ENCODE measurements at places on chromosomes 1 and 21.

DNA sequence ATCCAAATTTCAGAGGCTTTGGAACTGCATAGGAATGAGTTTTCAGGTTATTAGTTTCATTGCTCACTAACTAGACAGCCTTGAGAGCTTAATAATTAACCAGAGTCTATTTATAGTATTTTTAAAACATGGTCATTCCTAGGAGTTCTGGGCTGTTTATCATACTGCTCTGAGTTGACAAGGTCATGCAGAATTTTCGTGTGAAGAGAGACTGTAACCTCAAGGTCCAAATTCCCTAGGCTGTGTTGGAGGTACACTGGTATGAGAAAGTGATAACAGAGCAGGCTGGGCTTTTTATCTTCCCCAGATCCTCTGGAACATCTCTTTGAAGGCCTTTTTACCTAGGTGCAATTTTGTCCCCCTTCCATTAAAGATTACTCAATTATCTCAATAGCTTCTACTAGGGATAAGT is 736.3 kb downstream of the LTN1 start:
- DNase-seq = no peak

- DNase-seq = no peak
Observed at GRCh38 chr1:38803647-38804046, 55.9 kb downstream of the RRAGC start.

DNA sequence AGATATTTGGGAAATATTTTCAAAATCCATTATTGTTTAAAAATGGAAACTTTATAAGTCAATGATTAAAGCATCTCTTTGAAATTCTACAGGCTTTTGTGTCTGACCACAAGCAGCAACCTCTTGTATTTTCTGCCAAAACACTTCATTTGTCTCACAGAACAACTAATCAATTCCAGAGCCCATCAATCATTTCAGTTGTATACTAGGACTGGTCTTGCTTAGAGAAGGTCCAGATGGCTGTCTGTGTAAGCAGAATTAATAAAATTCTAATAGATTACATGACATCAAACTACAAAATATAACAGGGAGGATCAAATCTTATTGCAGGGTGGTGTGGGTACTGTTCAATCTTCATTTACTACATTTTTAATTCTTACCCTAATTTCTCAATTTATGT is 76.4 kb downstream of the ACBD6 start:
- no peak for DNase-seq

DNA sequence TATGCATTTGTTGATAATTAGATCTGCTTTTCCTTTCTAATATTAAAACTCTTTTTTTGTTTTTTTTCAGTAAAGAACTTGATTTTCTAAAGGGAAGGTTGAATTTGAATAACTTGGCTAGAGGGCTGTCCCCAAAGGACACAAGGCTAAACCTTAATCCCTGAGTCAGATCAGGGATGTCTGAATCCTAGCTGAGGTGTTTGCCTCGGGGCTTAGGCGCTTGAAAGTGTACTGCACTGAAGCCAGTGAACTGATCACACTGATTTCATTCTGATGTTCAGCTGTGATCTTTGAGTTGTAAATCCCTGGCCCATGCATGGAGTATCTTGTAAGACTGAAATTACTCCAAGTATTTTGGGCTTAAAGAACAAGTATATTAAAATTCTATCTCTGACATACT is 42.8 kb downstream of the MTR start:
- DNase-seq = no peak

DNA sequence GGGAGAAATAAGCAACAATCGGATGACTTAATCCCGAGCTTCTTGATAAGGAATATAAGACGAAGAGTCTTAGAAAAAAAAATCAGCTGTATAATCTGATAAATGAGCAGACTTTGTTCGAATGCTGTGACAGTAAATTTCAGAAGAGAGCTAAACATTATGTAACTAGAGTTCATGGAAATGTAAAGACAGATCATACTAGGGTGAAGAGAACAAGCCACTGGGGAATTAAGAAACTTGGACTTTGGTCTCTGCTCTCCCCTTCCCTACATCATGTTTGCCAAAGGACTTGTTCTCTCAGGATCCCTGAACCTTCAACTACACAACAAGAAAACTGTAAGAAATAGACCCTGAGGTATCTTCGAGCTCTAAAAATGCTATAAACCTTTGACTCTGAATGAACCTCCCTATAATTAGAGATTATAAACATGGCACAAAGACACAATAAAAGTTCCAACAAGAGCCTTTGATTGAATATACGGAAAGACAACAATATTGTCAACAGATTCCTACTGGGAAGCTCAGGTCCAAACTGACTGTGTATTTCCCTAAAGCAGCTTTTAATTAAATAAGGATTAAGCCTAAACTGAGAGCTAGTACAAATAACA is 27.5 kb downstream of the FRRS1 start:
- DNase-seq = no peak

- DNase-seq = no peak
Observed at GRCh38 chr1:154481053-154481452, 21.0 kb upstream of the TDRD10 start.

All from activated CD4-positive, alpha-beta T cell treated with anti-CD3 and anti-CD28 coated beads, Interleukin-2, amount 50 U/mL, for 1 hour (primary cell).